ENCODE measurements at places on chromosomes 13 and 19. TPM values are rescaled to one million over a fixed set of nuclear protein-coding genes. Genes with fewer than 3 reads are reported as not detected.

DNA sequence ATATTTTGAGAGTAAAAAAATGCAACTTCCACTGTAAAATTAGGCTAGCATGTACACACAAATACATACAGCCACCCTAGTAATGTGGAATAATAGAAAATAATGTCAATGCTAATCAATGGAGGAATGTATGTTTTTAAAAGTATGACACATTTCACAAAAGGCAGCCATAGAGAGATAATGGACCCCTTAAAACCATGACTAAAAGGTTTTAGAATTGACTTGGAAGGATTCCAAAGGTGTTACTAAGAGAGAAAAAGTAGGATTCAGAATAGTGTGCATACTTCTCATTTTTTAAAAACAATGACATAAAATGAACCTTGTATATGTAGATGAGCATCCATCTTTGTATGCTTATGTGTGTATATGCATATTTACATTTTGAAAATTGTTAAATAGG is 597.9 kb upstream of the PCDH9 start:
- no peak for DNase-seq

- no peak for DNase-seq
Measured at GRCh38 chr13:26562512-26562890, 5.0 kb downstream of the WASF3 start.

DNA sequence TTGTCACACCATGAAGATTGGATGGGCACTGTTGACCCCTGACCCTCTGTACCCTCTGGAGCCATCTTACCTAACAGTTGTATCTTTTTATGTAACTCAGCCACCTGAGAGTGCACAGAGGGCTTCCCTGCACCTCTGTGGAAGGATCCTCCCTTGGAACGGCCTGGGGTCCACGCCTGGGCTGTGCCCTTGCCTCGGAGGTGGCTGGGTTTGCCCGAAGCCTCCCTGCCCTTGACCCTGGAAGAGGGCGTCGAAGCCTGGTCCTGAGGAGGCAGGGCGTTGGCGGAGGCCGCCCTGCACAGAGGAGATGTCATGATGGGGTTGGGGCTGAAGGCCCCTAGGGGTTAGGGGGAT is 241 bp downstream of the ODAD3 start:
- no peak for DNase-seq

DNA sequence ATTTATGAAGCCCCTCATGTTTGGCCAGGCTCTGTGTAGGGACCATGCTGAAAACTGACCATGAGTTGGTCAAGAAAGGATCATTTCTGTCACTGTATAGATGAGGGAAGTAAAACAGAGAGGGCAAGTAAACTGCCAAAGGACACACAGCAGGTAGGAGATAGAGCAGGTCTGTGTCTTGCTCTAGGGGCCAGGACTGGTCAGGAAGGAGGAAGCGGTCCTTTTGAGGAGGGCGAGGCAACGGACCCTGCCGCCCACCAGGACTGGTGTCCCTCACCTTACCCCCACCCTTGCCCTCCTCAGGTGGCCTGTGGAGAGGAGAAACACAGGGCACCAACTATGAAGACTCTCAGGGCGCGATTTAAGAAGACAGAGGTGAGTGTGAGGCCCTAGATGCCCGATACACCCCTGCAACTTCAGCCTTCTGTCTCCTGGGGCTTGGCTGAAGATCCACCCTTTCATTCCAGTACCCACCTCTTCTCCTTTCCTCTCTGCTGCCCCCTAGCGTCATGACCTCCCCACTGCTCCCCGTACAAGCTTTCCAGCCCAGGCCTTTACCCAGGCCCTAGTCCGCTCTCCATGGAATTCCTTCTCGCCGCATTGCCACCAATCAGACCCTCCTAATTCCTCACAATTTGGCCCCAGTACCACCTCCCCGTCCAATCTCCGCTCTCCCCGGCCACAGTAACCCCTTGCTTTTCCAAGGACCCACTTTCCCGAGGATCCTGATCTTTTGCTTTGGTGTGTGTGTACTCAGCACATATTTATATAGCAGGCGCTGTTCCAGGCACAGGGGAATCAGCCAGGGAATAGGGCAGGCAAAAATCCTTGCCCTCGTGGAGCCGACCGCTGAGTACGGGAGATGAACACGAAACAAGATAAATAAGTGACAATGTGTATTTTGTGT is 3.9 kb downstream of the ANKRD24 start:
- peak; percentile 85 for DNase-seq

LGALS14 gene
- not detected for total RNA-seq

NLRP9 gene
- not detected for total RNA-seq

KIR2DL4 gene
- total RNA-seq = not detected

Measured in sciatic nerve (tissue), 2 donors.